Skeletal muscle tissue (tissue), 5 donors: ENCODE measurements at places on chromosomes 2 and 18. TPM values are rescaled to one million over a fixed set of nuclear protein-coding genes. Genes with fewer than 3 reads are reported as not detected.

Gene INSIG2
- 13.0 TPM for total RNA-seq

Gene PTRHD1
- total RNA-seq = 59.0 TPM

Gene ANKRD62
- not detected for total RNA-seq

Gene RGPD3
- total RNA-seq = 0.52 TPM

Gene PROC
- total RNA-seq = not detected

Gene SERPINB11
- total RNA-seq = not detected

Gene LIMS3
- 1.6 TPM for total RNA-seq

Gene BMP10
- not detected for total RNA-seq

Gene MYO7B
- total RNA-seq = 1.0 TPM

Gene SGO2
- total RNA-seq = 1.0 TPM

Gene FHOD3
- total RNA-seq = 15.7 TPM

Gene TGFA
- total RNA-seq = under 0.01 TPM

Gene ALKAL2
- total RNA-seq = not detected

Gene CFAP65
- total RNA-seq = not detected

Gene VSNL1
- total RNA-seq = 2.1 TPM

Gene GKN2
- total RNA-seq = not detected

Gene DOCK10
- 15.1 TPM for total RNA-seq

Gene C2orf80
- total RNA-seq = not detected

Gene TMEM169
- total RNA-seq = 1.6 TPM

Gene MPV17
- total RNA-seq = 23.0 TPM

Gene NOP58
- 49.6 TPM for total RNA-seq

Gene UGT1A4
- not detected for total RNA-seq

Gene CTIF
- total RNA-seq = 16.7 TPM

Gene RBM44
- total RNA-seq = 2.1 TPM

Gene SNORC
- total RNA-seq = under 0.01 TPM

Gene MROH2A
- total RNA-seq = not detected
